ENCODE measurements at places on chromosomes 5 and 9.

GRCh38 chr9:26308328-26308727, 584.3 kb downstream of the CAAP1 start:
- DNase-seq = peak; percentile 52

GRCh38 chr5:122007546-122007945, 45.8 kb downstream of the SRFBP1 start:
- no peak for DNase-seq

DNA sequence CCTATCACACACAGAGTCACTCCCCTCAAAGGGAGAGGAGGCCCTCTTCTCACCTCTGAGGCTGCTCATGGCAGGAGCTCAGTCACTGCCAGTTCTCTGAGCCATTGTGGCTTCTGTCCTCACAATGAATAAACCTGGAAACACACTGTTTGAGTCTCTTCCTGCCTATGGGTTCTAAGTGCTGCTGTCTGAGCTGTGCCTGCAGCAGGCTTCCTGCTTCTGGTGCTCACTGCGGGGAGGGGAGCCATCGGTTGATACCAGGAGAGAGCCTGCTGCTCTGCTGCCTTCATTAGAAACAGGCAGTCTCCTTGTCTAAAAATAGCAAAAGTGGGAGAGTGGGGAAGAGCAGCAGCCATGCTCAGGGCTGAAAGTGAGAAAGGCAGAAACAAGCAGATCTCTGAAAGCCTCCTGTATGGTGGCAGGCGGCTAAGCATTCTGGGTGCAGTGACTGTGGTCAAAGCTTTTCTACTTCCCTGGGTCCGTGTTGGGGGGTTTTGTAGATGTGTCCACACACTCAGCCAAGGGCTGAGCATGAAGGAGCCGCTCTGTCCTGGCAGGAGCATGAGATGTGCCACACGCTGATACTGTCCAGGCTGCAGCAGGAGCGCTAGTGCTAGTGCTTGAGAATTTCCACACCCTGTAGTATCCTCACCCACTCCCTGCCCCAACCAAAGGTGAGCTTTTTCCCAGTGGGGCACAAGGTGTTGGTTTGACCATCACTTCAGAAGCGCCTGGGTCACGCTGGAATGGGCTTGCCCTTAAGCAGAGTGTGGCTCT, 34.2 kb downstream of the PRKACG start:
- no peak for DNase-seq

- no peak for DNase-seq
Measured at GRCh38 chr5:75992753-75993152, 90.4 kb upstream of the SV2C start.

- DNase-seq = no peak
Measured at GRCh38 chr9:40884072-40884901, 244.2 kb downstream of the FOXD4L6 start.

- DNase-seq = peak; percentile 30
Measured at GRCh38 chr9:91532325-91532724, 108.7 kb upstream of the NFIL3 start.

DNA sequence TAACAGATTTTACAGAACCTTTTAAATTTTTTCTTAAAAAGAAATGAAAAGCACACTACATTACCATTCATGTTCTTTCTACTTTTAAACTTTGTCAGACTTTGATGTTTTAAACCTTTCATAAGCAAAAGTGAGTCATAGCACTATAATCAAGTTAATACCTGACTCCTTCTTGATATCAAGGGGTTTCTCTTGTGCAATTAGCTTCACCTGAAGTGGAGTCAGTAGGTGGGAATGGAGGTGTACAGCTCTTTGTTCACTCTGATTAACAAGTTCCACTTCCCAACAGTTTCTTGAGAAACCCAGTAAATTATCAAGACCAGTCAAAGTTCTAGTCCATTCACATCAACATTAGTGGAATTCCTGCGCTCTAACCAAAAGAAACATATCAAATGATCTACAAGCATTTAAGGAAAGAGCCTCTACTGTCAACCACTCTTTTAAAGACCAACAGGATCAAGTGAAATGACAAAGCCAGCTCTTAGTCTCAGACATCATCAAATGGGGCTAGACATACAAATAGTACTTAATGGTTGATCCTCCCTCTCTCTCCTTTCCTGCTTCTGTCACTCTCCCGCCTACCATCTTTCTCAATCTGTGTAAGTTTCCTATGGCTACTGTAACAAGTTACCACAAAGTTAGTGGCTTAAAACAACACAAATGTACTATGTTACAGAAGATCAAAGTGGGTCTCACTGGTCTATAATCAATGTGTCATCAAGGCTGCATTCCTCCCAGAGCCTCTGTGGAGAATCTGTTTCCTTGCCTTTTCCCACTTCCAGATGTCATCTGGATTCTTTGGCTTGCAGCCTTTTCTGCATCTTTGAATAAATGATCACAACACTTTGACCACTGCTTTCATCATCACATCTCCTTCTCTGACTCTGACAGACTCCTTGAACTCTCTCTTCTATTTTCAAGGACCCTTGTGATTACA, 68.0 kb downstream of the HINT1 start:
- no peak for DNase-seq

- no peak for DNase-seq
Measured at GRCh38 chr5:3145641-3146040, 394.2 kb upstream of the IRX2 start.

DNA sequence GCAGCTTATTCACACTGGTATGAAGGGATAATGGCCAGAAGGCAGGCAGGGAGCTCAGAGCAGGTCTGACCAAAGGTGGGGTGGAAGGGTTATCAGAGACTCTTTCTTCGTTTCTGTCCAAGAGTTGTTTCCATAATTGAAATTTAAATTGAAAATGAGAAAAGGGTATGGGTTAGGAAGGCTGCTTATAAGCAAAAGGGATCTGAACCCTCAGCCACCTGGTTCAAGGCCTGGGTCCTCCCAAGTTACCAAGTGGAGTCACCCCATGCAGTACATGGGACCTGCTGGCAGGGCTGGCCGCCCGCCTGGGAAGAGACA, 17.8 kb downstream of the EEIG1 start:
- DNase-seq = no peak

GRCh38 chr5:74294231-74294705, 346.3 kb downstream of the ENC1 start:
- DNase-seq = no peak

DNA sequence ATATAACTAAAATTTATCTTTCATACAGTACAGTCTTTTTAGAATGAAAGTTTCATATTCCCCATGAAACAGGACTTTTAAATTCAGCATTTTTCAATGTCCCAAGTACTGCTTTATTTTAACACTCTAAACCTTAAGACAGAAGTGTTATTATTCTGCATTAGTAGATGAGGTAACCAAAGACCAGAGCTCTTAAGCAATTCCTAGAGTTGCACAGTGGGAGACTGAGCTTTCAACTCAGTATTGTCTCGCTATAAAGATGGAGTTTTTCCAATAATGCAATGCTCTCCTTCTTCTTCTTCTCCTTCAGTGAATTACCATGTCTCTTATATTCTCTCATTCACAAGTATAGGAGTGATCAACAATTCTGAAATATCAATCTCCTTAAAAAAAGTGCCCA, 479.7 kb downstream of the CETN3 start:
- DNase-seq = no peak

DNA sequence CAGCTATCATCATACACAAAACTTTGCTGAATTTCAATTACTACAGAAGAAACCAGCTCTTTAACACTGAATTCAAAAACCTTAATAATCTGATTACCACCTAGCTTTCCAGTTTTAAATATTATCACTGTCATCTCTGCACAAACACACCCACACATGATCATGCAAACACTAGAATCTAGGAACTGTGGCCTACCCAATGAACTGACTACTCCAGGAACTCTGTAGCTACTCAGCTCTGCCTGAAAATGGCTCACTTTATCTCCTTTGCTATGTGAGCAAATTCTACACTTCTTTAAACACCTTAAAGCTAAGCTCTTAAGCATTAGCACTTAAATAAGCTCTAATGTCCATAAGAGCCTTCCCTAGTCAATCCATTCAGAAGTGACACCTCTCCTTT, 123.3 kb upstream of the DPYSL3 start:
- DNase-seq = no peak

GRCh38 chr5:143340891-143341685, 62.4 kb downstream of the NR3C1 start:
- no peak for DNase-seq

DNA sequence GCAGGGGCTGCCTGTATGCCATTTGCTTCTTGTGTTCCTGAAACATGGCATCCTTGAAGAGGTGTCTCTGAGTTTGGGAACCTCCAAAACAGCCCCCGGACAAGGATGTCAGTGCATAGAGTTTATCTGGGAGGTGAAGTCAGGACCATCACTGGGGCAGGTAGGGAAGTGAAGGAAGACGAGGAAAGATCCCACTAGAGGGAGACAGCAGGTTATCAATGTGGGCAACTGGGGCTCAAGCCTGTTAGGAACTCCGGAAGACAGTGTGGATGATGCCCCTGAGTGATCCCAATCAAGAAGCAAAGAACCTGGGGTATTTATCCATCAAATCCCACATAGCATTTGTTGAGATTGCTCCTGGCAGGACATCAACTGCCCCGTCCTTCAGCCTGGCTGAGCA, 233.1 kb downstream of the AGTPBP1 start:
- no peak for DNase-seq

DNA sequence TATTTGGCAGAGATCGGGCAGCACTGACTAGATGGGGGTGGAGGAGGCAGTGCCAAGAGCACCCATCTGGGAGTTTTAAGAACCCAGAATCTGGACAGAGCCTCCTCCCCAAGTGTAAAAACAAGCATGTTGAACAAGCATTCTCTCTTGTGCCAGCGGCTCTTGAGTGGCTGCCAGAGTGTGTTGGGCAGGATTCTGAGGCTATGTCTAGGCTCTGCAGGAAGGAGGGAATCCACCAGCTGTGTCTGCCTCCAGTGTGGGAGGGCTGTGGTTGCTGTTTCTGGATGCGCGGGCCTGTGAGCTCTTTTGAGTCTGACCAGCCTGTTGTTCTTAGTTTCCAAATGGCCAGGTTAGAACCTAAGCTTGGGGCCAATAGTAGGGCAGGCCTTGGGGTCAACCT, 39.8 kb downstream of the HMCN2 start:
- no peak for DNase-seq

GRCh38 chr5:64437496-64437895, 68.3 kb upstream of the RGS7BP start:
- no peak for DNase-seq

GRCh38 chr5:106017243-106017857, 1653.4 kb downstream of the EFNA5 start:
- DNase-seq = no peak

- no peak for DNase-seq
Measured at GRCh38 chr5:75574791-75575190, 36.5 kb upstream of the ANKDD1B start.

DNA sequence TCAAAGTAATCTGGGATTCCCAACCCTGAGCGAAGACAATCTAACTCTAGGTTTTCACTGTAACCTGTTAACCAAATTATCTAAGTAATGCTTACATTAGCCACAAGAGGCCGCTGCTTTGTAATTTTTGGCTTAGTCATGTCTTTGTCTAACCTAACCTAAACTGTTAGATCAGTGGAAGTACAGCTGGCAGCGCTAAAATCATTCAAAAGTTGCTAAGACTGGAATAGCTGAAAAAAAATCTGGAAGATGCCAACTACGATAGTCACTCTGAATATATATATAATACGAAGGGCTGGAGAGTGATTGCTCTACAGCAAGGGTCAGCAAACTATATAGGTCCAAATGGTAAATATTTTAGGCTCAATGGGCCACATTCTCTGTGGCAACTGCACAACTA, 60.2 kb downstream of the FBXO38 start:
- peak; percentile 49 for DNase-seq

Data from HCEC 1CT (cell line).